Stimulated activated CD8-positive, alpha-beta memory T cell treated with anti-CD3 and anti-CD28 coated beads, Interleukin-7, amount 100 ng/mL, for 4 hours (primary cell): ENCODE measurements at places on chromosomes 11 and 22.

- DNase-seq = no peak
Observed at GRCh38 chr22:31091106-31091975, 10.2 kb downstream of the SMTN start.

DNA sequence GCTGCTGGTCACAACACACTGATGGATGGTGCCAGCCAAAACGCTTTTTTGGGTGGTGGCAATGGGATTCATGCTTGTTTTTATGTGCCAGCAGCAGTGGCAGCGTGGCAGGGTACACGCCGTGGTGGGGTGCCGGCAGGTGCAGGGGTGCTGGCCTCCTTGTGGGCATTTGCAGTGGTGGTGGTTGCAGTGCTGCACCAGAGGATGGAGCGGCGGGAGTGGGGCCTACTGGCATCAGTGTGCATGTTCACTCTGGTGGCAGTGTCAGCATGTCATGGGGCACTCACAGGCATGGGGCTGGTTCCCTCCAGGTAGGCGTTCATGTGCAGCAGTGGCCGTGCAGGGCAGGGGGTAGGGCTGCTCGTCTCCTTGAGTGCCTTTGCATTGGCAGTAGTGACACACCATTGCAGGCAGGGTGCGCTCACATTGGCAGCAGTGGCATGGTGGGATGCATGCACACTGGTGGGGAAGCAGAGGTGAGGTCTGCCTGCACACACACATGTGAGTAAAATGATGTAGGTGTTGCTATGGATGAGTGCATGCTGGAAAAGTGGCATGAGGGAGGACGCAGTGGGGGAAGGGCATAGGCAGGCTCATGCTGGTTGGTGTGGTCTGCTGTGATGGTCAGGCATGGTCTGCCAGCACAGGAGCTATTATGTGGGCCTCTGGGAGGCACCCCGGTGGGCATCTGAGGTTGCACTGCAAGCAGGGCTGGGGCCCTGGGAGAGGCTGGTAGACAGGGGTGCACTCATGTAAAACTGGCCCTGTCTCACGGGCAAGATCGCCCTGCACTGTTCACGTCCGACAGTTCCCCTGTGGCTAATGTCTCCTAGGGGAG is 29.9 kb downstream of the CCDC15 start:
- no peak for DNase-seq

DNA sequence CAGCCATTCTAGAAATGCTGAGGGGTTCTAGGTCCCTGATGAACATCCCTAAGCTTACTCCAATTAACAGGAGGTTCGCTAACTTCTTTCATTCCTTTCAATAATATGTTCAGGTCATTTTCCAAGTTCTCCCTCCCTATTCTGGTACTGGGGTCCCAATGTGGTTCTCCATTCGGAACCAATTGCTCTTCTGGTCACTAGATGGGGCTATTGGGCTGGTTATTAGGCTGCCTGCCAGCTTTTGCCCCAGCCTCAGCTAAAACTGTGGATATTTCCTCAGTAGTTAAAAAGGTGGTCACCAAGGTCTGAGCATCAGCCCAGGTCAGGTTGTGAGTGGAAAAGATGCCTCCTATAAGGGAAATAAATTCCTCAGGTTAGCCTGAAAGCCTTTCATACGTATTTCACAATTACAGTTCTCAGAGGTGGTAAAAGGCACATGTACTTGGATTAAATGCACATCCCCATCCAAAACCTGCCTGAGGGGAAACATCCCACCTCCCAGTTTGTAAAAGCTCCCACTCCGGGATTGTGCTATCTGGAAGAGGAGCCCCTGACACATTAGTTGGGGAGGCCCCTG is 161.1 kb upstream of the CCDC179 start:
- no peak for DNase-seq

DNA sequence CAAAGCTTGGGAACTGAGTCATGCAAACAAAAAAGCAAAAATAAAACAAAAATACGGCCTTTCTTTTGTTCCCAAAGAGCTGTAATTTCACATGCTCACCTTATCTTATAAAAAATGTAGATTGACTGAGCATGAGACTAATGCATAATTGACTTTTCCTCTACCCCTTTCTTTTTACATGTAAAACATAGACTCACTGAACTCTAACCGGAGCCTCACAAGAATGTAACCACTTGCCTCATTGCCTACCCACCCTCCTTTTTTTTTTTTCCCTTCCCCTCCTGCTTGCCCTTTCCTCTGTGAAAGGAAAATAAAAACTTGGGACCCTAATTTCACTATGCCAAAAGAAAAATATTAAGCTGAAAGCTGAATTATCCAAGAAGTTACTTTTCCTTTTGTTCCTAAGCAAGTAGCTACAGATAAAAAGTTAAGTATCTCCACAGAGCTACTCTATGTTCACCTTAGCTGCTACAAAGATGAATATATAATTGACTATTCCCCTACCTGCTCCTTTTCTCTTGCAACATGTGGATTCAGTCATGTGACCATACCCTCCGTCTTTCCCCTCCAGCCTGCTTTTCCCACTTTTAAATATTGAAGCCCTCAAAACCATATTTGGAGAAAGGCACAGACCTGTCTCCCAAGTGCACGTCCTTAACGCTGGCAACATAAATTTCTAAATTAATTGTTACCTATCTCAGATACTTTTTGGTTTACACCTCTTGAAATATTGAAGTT is 39.6 kb upstream of the WEE1 start:
- no peak for DNase-seq

DNA sequence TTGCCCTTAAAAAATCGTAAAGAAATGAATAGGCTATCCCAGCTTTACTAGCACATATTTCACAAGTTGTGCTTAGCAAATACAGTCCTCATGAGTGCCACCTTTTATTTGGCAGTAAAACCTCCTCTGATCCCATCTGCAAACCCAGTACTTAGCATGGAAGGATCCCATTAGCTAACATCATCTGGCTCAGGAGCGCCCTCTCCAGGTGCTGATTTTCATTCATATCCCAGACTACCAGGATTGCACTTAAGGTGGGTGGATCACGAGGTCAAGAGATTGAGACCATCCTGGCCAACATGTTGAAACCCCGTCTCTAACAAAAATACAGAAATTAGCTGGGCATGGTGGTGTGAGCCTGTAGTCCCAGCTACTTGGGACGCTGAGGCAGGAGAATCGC is 76.1 kb upstream of the PAX6 start:
- no peak for DNase-seq

GRCh38 chr22:30094804-30095203 is 14.5 kb downstream of the HORMAD2 start:
- no peak for DNase-seq

- no peak for DNase-seq
Observed at GRCh38 chr11:31845331-31845730, 34.2 kb upstream of the PAX6 start.
